ENCODE measurements at places on chromosomes 1 and 21.

- H3K36me3 ChIP-seq: no peaks in the 10 kb centered on the region
- no peak overlapping the region for H3K4me3 ChIP-seq
- DNase-seq: peak; percentile 65
- H3K27me3 ChIP-seq: peaks cover 10% of the 10 kb centered on the region
- no peaks in the 10 kb centered on the region for H3K4me1 ChIP-seq
These were observed 102.5 kb upstream of the TARDBP start for GRCh38 chr1:10909697-10910680.

DNA sequence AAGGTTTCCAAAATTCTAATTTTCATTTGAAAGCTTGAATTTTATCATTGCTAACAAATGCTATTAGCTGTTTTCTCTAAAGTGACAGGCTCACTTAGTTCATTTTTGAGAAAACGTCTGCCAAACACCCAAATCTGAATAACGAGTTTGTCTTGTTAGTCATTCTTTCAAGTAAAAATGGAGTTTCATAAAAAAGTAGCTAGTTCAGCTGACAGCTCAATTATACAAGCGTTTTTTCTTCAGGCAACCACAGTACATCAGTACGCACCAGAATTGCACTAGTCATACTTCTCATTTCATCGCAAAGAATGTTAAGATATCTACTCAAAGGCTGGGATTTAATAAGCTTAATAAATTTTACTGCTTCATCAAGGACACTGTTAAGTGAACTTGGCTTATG is 72.3 kb upstream of the SLFNL1 start:
- DNase-seq: no peak
- H3K4me3 ChIP-seq: no peak overlapping the region
- H3K36me3 ChIP-seq: peaks cover 7% of the 10 kb centered on the region
- no peaks in the 10 kb centered on the region for H3K4me1 ChIP-seq

GRCh38 chr1:43983253-43983899 is 4.4 kb downstream of the B4GALT2 start:
- peak overlapping the region; percentile 35 for H3K4me3 ChIP-seq
- no peak overlapping the region for H3K27ac ChIP-seq
- H3K36me3 ChIP-seq: peaks cover 25% of the 10 kb centered on the region

DNA sequence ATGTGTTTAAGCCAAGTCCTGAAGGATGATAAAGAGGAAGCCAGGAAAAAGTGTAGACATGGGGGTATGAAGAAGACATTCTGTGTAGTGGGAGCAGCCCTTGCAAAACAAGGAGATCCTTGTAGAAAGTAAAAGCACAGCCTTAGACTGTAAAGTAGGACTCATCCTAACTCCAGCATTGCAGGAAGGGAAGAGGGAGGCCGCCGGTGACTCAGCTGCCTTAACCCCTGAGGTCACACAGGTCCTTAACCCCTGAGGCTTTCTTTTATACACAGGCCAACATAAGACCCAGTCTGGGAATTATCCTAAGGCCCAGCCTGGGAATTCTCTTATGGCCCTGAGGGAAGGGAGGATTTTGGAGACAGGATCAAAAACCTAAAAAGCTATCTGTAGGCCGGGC is 18.0 kb downstream of the PGM1 start:
- H3K36me3 ChIP-seq: no peaks in the 10 kb centered on the region
- H3K4me3 ChIP-seq: no peak overlapping the region
- no peak overlapping the region for H3K27ac ChIP-seq
- no peaks in the 10 kb centered on the region for H3K27me3 ChIP-seq
- DNase-seq: no peak
- H3K4me1 ChIP-seq: peaks cover 3% of the 10 kb centered on the region

- peak; percentile 82 for DNase-seq
- H3K36me3 ChIP-seq: no peaks in the 10 kb centered on the region
- peaks cover 7% of the 10 kb centered on the region for H3K27me3 ChIP-seq
- peaks cover 4% of the 10 kb centered on the region for H3K4me1 ChIP-seq
These were observed 64.6 kb downstream of the UBIAD1 start for GRCh38 chr1:11337580-11338073.

Data from endothelial cell (in vitro differentiated cells).